IMR-90 (cell line): ENCODE measurements at places on chromosomes 2 and 18.
A peak's percentile ranks its signal among the peaks of the same experiment; 100 is the strongest.

GRCh38 chr18:23722646-23723045 lies 33.4 kb downstream of the LAMA3 start:
- peak; percentile 31 for DNase-seq

DNA sequence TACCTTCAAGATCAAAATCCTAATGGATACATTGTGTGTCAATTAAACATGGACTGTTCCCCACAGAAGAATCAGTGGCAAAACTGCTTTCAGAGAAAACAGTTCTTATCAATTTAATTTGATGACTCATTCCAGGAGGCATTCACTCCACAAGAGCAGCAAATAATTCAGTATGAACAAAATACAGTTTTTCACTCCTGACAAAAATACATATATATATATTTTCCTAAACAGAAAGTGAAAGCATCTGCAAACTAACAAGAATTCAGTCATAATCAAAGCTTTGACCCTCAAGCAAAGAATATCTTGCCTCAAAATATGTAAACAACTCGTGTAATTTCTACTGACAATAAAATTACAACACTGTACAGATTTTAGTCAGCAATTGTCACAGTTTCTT lies 685.1 kb upstream of the SLC8A1 start:
- DNase-seq = no peak

GRCh38 chr2:159129269-159129668 lies 157.2 kb downstream of the WDSUB1 start:
- DNase-seq = no peak

GRCh38 chr2:67839668-67840067 lies 223.1 kb downstream of the C1D start:
- DNase-seq = peak; percentile 66

GRCh38 chr2:1632510-1632909 lies 111.8 kb downstream of the PXDN start:
- no peak for DNase-seq

DNA sequence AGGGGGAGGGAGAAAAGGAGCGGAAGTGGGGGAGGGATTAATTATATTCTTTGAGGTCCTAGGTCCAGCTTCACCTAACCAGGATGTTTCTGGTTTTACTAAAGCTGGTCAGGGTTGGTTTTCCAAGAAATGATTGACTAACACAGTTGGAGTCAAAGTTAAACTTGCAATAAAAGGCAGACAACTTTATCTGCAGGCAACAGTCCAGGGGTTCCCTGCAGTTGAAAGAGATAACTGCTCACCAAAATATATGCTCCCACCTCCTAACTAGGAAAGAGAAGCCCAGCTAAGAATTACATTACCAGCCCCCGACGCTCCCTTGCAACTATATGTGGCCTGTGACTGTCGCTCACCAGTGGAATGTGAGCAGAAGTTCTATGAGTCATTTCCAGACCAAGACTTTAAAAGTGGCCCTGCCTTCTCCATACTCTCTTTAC lies 140.0 kb upstream of the PKDCC start:
- DNase-seq = peak; percentile 16

- DNase-seq = no peak
Observed at GRCh38 chr2:240168041-240168440, 27.6 kb upstream of the OTOS start.

- DNase-seq = no peak
Observed at GRCh38 chr2:235958221-235958930, 209.8 kb downstream of the GBX2 start.

GRCh38 chr2:164808776-164809175 lies 32.8 kb downstream of the COBLL1 start:
- no peak for DNase-seq

- DNase-seq = no peak
Observed at GRCh38 chr2:208982831-208983230, 441.0 kb upstream of the MAP2 start.

GRCh38 chr2:10355471-10356438 lies 53.1 kb downstream of the HPCAL1 start:
- DNase-seq = no peak

- DNase-seq = no peak
Observed at GRCh38 chr2:75211266-75211770, 12.0 kb upstream of the TACR1 start.

GRCh38 chr2:63058144-63058920 lies 7.7 kb downstream of the OTX1 start:
- DNase-seq = peak; percentile 12

DNA sequence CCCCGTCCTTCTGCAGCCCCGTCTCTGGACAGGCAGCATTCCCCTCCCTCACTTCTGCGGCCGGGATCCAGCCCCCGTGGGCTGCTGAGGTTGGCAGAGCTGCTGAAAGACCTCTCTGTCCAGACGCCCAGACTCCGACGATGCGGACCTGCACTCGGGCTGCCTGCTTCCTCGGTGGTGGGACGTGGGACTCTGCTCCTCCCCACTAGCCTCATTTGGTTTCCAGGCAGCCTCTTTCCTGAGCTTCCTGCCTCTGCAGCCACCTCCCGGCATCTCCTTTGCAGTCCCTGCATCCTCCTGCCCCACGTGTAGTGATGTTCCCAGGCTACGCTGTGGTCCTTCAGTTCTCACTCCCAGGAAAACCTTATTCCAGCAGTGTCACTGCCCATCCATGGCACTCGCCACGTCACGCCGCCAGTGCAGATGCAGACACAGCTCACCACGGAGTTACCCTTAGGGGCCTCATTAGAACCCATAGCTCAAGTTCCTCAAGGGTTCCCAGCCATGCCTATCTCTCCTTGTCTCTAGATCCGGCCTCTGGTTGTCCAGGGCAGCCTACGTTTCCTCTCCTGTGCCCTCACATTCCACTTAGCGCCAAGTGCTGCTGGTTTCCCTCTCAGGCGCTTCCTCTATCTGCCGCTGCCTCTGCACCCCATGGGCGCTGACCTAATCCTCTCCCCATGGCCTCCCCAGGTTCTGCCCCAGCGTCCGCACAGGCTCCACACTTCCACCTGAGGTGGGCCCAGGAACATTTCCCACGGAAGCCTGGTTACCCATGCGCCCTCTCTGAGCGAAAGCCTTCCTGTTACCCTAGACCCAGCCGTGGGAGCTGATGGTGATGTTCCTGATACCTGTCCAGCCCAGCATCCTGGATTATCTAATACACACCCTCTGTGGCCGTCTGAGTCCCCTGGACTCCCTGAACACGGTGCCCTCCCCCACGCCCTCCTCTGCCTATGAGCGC lies 318.3 kb upstream of the MYT1L start:
- no peak for DNase-seq

DNA sequence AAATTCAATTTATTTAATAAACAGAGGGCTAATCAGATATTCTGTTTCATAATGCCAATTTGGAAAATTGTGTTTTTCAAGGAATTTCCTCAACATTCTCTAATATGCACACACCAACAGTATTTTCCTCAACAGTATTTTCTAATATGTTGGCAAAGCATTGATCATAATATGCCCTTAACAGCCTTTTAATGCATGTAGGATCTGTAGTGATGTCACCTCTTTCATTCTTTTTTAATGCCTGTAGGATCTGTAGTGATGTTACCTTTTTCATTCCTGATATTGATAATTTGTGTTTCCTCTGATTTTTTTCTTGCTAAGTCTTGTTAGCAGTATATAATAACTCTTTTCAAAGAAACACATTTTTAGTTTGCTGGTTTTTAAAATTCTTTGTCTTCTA lies 15.9 kb downstream of the VWA3B start:
- DNase-seq = no peak
